Activated T-cell treated with anti-CD3 and anti-CD28 coated beads for 48 hours (primary cell): ENCODE measurements at places on chromosomes 7 and 10.

- no peak for DNase-seq
Observed at GRCh38 chr7:130845581-130846085, 111.6 kb upstream of the KLF14 start.

GRCh38 chr10:49053053-49053997 lies 62.0 kb downstream of the VSTM4 start:
- DNase-seq, result no peak

GRCh38 chr10:97278491-97278989 lies 13.9 kb downstream of the ARHGAP19 start:
- no peak for DNase-seq

GRCh38 chr10:28429045-28429444 lies 103.9 kb upstream of the WAC start:
- DNase-seq, result no peak

DNA sequence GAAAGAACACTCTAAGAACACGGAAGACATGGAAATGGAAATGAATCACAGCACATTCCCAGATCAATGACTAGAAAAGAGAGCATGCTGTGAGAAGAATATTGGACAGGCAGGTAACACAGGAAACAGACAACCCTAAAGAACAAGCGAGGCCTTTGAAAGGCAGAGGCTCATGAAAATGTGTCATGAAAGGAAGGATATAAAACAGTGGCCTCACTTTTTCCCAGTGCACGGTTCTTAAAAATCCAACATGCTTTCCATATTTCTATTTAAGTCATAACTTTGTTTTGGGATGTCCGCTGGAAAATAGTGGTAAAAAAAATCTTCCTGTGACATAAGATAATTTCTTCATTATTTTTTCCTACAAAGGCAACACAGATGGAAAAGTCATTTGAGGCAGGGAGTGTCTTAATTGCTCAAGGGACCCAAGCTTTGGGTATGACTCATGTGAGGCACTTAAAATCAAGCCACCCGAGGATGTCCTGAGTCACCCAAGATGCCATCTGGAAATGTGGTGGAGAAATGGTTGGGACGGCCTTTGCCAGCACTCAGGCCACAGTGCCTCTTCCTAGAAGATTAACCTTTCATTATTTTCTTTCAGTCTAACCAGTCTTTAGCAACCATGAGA lies 17.0 kb downstream of the ITIH5 start:
- DNase-seq, result no peak

DNA sequence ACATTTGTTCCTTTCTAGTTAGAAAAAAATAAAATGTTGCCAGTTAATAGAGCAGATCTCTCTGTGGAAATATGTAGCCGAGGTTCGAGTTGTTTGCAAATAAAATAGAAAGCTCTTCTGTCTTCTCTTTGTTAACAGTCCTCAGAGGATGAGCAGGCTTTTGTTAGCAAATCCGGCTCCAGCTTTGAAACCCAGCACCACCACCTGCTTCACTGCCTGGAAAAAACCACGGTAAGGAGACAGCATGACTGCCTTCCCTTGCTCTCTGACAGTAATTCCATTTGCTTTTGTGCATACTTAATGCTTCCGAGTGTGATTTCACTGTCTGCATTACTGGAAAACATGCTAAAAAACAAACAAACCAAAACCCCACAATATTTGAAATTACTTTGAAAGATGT lies 115.6 kb downstream of the TSPAN12 start:
- DNase-seq, result no peak

GRCh38 chr7:148723166-148723559 lies 24.5 kb downstream of the CUL1 start:
- no peak for DNase-seq
